ENCODE measurements at places on chromosomes 6 and 20. TPM values are rescaled to one million over a fixed set of nuclear protein-coding genes. Genes with fewer than 3 reads are reported as not detected.
A peak's percentile ranks its signal among the peaks of the same experiment; 100 is the strongest.

DNA sequence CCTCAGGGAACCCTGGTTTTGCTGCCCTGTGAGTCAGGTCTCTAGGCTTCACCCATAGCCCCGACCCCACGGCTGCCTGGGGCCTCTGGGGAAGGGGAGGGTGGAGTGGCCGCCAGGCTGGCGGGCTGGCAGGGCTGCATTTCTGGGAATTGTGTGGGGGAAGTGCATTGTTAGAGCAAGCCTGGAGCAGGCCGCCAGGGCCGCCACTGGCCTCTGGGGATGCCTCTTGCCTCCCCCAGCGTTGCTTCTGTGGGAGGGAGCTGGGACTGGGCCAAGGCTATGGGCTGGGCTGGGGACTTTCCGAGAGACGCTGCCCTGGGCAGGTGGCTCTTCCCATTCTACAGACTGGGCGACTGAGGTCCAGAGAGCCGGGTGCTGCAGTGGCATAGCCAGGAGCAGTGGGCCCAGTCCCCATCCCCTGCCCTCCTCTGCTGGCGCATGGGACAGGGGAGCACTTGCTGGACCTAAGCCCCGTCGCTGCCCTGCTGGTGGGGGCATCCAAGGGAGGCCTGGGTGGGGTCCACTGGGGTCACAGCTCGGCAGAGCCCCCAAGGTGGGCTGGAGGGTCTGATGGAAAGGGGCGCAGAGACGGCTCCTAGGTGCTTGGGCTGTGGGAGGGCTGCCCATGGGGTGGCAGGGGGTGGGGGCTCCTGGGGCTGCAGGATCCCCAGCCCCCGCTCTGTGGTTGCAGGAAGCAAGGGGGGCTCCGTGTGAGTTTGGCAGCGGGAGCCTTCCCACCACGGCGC, 6.6 kb upstream of the SOX18 start:
- no peak for DNase-seq

- DNase-seq, result no peak
These were observed 89.6 kb upstream of the BEND6 start for GRCh38 chr6:56865081-56865875.

DNA sequence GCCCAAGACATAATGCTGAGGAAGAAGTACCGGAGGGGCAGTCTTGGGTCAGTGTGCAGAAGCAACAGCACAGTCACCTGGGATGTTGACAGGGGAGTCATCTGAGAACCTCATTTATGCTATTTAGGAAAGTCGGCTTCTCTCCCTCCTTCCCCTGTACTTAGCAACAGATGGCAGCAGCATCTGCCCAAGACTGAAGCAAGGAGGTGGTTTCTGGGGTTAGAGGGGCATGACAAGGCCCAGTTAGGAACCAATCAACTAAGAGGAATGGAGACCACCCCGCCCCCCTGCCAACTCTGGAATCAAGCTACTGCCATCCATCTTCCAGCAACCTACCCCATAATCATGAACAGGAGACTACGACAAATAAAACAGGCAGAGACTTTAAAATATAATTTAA, 21.7 kb downstream of the RIPK1 start:
- DNase-seq, result no peak

DNA sequence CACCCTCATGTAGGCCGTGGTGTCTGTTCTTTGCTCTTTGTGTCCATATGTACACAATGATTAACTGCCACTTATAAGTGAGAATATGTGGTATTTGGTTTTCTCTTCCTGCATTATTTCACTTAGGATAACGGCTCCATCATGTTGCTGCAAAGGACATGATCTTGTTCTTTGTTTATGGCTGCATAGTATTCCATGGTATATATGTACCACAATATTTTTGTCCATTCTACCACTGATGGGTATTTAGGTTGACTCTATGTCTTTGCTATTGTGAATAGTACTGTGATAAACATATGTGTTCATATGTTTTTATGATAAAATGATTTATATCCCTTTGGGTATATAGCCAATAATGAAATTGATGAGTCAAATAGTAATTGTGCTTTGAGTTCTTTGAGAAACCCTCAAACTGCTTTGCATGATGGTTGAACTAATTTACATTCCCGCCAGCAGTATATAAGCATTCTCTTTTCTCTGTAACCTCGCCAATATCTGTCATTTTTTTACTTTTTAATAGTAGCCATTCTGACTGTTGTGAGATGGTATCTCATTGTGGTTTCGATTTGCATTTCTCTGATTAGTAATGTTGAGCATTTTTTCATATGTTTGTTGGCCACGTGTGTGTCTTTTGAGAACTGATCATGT, 174.4 kb upstream of the NT5E start:
- no peak for DNase-seq

DNA sequence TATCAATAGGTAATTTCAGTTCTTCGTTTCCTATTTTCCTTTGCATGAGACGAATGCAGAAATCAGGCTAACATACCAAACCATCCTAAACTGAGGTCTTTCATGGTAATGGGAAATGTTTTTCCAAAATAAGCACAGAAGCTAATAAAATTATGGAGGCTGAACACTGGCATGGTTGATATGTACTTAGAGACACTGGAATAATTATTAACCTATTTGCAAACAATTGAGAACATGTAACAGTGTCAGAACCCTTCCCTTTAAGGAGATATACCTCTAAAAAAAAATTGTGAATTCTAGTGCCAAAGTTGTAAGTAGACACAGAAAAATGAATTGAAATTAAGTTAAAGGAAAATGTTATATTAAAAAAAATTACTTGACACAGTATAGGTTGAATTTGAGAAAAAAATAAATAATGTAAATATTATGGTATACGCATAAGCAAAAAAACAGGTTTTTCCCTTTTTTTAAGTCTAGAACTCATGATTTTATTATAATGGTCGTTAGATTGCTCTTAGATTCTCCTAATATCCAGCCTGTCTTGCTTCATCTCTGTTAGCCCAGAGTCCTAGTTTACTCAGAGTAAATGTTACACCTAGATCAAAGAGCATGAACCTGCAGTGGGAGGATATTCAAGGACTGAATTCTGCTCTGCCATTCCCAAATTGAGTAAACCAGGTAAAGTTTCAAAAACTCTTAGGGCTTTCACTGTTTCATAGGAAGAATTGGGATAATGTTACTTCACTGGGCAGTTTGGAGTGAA, 1.7 kb downstream of the SLC17A2 start:
- DNase-seq, result no peak

GRCh38 chr6:41786451-41787218, 859 bp upstream of the TOMM6 start:
- DNase-seq, result peak; percentile 78

- no peak for DNase-seq
These were observed 1.6 kb upstream of the RPS12 start for GRCh38 chr6:132812756-132813172.

The ZNF322 gene
- 10.8 TPM for total RNA-seq

DNA sequence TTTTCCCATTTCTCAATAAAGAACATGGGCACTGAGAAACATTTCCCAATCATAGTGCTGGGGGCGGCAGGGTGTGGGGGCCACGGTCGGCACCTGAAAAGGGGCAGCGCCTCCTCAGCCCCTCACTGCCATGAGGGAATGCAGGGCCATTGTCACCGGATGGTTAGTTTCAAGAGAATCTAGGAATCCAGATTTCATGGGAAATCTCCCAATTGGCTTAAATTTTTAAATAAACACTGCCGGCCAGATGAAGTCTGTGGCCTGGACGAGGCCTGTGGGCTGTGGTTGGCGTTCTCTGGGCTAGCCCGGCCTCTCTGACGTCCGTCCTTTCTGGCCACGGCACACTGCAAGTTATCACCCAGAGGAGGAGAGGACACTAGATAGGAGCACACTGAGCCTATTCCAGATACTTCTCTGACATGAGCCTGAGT, 25.6 kb downstream of the MANBAL start:
- DNase-seq, result peak; percentile 37

GRCh38 chr6:134060491-134061106, 8.2 kb upstream of the SLC2A12 start:
- DNase-seq, result no peak

DNA sequence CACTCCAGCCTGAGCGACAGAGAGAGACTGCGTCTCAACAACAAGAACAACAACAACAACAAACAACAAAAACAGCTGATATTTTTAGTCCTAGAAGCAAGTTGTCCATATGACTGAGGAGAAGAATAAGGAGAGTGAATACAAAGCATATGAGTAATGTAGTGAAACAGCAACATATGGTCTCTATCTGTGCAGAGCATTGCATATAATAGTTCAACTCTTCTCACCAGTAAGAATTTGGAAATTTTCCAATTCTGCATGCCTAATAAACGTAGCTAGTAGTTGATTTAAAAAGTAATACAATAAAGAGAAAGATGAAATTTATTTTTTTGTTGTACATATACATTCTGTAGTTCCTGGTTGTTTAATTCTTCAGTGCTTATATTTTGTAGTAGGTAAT, 129.7 kb upstream of the FAM83B start:
- no peak for DNase-seq

The TXLNB gene
- 172 TPM for total RNA-seq

DNA sequence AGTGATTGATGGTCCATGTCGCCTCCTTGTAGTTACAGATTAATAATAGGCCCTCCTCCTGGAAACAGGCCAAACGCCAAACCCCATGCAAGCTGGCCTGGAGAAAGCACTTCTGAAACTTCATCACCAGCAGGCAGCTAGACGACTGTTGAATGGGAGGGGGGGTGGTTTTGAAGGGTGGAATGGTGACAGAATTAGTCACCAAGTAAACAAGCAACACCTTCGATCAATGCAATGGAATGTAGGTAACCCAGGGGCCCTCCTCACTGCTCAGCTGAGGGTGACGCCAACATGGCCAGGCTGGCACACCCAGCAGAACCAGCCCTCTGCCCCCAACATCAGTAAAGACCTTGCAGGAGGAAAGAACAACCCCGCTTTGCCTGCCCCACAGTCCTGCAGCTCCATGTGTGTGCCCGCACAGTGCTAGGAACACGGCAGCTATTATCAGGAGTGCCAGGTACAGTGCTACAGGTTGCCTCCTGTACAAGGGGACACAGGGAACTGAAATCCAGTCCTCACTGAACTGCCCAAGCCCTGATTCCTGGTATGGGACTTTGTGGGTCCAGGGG, 2.7 kb downstream of the BCAS1 start:
- DNase-seq, result no peak

DNA sequence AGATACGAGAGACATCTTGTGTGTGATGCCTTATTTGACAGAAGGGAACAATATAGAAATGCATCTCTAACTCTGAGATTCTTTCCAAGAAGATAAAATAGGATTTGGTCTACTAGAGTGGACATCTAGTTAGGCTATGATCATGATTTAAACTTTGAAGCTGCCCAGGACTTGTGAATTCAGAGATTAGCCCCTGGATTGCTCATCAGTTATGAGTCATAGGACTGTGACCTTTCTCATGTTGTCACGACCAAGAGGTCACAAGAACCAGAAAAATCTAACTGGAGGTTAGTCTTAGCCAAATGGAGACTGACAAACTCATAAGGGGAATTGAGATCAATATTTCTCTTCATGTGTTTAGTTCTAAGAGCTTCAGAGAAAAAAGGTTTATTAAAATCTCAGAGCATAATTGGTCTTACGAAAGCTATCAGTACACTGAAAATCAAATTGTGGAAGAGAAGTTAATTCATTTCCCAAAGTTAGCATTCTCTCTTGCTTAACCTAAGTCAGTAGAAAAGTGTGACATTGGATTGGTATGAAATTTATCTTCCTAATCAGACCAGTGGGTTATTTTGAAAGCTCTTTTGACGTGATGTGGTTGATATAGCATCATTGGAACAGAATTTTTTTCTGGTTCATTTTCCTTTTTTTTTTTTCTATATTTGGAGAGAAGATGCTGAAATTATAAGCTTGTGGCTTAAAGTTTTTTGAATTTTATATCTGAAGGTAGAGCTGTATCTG, 245.7 kb downstream of the RNF144B start:
- DNase-seq, result no peak

DNA sequence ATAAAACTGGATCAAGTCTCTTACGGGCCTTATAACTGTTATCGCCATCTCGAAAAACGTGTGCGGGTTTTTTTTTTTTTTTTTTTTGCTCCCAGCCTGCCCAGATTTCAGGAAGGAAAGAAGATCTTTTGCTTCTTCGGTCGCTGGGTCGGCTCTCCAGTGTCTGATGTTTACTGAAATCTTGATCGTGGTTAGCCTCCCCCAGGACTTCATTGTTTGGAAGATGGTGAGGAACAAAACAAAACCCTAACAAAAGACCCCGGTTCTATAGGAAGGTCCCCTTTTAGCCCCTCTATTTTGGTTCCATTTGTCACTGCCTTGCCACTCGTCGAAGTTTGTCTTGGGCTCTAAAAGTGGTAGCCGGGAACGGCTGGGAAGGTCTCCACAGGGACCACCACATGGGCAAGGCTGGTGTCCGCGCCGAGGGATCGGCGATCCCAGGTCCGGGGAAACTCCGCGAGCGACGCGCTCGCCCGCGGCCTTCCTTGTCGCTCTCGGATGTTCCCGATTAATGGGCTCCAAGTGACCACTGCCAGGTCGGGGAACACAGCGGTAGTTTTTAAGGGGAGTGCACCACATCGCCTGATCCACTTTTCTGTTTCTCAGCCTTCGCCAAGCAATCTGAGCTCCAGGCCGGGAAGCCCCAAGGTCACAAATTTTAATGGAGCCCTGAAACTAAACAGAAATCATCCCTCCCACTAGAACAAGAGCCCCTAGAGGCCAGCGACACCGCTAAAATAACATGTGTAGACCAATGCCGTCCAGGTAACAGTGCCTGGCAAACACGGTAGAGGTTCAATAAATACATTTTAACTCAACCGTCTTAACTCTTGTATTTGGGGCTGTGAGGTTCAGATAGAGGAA, 27.0 kb downstream of the TRIM27 start:
- DNase-seq, result peak; percentile 27
